Amniotic stem cell (primary cell): ENCODE measurements at places on chromosomes 4 and X.

- no peak for DNase-seq
Measured at GRCh38 chrX:23911126-23911835, 3.5 kb downstream of the CXorf58 start.

DNA sequence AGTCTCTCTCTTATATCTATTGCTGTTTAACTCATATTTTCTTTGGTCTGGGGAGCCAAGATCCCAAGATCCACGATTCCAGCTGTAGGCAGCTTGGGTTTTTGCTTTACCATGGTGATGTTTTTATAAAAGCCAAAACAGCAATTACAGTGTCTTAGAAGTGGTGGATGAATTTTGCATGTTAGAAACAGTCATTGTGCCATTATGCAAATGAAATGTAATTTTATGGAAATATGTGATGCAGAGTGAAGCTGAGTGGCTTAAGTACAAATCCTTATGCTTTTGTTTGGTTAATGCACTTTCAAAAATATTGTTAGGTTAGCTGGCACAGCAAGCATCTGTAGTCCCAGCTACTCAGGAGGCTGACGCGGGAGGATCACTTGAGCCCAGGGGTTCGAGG, 32.8 kb upstream of the PTTG2 start:
- no peak for DNase-seq

DNA sequence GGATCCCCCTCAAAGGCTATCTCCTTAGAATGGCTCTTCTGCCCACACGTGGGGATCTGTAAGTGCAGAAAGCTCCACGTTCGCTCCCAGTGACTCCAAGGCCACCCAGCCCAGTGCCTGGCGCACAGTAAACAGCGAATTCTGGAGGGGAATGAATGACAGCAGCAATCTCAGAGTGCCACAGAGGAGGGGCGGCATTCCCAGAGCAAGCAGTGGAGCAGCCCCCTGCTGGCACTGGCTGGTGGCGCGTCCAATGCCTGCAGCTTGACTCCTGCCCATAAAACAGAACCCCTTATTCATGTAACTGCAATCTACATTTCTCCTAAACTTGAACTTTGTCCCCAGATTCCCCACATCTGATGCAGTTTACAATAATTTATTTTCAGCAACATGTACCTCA, 6.9 kb upstream of the HELT start:
- DNase-seq: no peak

DNA sequence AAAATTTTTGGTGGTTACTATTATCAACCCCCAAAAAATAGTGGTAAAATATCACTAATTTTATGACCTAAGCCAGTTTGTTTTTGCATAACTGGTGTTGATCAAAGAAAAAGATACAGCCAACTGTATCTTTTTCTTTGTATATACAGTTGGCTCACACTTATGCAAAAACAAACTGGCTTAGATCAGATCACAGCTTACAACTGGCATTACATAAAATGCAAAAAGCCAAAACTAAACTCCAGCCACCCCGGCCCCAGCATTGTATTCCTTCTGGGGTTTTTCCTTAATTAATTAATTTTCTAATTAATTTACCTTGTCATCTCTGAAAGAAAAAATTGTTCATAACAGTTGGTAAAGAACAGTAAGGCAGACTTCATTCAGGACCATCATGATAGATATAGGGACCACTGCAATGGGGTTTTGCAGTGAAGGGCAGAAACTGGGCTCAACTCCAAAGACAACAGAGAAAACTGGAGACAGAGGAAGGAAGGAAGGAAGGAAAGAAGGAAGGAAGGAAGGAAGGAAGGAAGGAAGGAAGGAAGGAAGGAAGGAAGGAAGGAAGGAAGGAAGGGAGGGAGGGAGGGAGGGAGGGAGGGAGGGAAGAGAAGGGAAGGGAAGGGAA, 202.1 kb downstream of the HNRNPD start:
- no peak for DNase-seq

- no peak for DNase-seq
Measured at GRCh38 chrX:74246524-74246923, 57.5 kb upstream of the ZCCHC13 start.

GRCh38 chr4:55706541-55706940, 70.4 kb upstream of the NMU start:
- no peak for DNase-seq
